ENCODE measurements at places on chromosomes 2 and 18.

DNA sequence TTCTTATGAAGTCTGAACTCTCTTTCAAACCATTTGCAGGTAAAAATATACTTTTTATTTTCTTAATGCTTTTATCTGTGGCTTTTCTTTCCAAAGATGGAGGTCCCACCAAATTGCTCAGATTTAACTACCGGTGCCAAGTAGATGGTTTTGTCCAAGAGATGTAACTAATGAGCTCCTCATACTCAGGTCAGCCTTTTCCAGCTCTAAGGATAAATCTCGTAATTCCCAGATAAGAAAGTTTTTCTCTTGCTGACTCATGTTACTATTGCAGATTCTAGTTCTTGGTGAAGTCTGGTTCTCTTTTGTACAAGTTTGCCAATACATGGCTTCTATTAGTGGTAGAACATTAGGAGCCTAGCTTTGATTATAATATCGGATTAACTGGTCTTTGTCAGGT, 550.8 kb upstream of the ZNF804A start:
- DNase-seq: no peak

- no peak for DNase-seq
Measured at GRCh38 chr2:183035298-183035953, 2.8 kb downstream of the NCKAP1 start.

- no peak for DNase-seq
Measured at GRCh38 chr18:46712406-46712805, 44.4 kb downstream of the ST8SIA5 start.

- DNase-seq: no peak
Measured at GRCh38 chr18:36484591-36484990, 187.1 kb downstream of the FHOD3 start.

DNA sequence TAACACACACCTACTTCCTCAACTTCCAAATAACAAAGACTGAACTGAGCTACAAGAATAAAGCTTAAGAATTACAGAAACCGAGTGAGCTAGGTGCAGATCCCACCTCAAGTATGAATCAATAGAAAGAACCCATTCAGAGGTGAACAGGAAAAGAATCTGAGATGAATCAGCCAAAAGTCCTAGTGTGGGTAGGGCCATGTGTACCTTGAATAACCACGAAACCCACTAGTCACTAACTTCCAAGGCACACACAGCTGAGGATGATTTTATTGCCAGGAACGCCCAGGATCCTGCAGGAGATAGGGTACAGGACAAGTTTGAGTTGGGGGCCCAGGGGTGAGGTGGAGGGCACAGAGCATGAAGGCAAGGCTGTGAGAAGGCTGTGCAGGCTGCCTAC, 99.7 kb upstream of the REG3A start:
- no peak for DNase-seq

DNA sequence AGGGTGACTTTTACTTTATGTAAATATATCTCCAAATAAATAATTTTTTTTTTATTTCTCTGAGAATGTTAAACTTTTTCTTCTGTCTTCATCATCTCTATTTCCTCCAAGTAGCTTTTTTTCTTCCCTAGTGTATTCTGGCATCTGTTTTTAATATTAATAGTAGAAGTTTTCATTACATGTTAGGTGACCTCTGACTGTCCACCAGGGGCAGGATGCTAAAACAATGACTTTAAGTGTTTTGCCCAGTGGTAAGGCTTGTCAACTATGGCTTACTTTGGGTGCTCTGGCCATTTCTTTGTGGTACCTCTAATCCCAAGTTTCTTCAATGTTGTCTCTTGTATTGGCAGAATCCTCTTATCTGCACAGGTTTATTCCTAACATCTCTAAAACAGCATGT, 127.1 kb downstream of the SRBD1 start:
- DNase-seq: no peak

DNA sequence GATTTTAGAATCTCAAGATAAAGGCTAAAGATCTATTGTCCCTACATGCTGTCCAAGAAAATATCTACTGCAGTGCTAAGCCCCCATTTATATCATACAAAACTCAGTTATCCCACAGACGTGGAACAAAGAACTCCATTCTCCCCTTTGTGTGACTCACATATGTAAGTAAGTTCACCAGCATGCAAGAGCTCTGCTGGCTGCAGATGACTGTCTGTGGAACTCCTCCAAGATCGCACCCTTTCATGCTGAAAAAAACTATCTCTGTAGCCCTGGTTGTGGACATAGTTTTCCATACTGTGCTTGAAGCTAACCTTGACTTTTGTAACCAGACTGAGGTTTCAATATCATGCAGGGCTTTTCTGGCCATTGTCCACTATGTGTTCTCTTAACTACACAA, 207.1 kb downstream of the ZNF521 start:
- no peak for DNase-seq

- DNase-seq: no peak
Measured at GRCh38 chr2:108396845-108397244, 19.1 kb downstream of the SULT1C4 start.

DNA sequence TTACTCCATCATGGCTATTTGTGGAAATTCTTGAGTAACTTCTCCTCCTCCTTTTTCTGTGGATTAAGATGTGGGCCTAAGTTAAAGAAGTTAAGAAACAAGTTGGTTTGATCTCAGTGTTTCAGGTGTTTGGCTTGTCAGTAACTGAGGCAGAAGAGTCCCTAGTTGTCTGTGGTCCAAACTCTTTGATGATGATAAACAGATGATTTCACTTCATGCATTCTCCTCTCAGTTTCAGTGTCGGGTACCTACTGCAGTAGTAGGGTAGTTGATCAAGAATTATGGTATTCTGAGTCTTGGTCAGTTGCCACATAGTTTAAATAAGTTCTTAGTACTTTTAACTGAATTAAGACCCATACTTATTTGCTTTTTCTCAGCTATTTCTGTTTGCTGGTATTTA, 85.6 kb downstream of the NCOA1 start:
- DNase-seq: no peak

DNA sequence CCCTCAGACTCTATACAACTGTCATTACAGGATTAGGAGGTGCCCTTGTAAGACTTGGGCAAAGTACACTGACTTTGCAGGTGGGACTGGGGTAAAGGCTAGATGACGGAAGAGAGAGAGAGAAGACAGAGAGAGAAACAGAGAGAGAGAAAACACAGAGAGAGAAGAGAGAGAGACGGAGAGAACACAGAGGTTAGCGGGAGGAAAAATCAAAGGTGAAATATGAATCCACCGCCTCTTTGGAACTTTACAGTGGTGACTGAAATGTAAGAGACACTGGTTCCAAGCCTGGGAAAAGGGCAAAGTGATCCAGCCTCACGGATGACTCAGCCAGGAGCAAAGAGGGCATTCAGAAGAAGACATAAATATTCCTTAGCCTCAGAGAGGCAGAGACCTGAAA, 25.1 kb upstream of the CAB39 start:
- no peak for DNase-seq

GRCh38 chr2:60577682-60578283, 24.3 kb upstream of the BCL11A start:
- DNase-seq: no peak

GRCh38 chr2:65256054-65256453, 28.4 kb downstream of the ACTR2 start:
- no peak for DNase-seq

- no peak for DNase-seq
Measured at GRCh38 chr18:56097621-56098020, 509.6 kb upstream of the TCF4 start.

- no peak for DNase-seq
Measured at GRCh38 chr2:95079199-95079683, 42.4 kb downstream of the MRPS5 start.

GRCh38 chr2:213496226-213496625, 212.0 kb downstream of the SPAG16 start:
- no peak for DNase-seq

GRCh38 chr2:101123795-101124471, 27.2 kb downstream of the TBC1D8 start:
- DNase-seq: no peak

DNA sequence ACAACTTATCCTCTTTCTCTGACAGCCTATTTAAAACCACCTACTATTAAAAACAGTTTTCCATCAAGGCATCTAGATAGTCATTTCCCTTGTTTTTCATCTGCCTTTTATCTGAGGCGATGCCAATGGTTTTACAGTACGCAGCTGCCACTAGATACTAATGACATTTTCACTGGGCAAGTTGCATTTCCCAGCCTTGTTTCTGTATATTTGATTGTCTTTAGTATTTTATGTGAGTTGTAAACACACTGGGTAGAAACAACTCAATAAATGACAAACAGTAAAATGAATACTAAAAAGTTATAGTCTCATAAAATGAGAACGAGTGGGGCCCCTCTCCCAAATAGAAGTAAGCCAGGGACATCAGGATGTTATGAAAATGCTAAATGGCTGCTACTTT, 8.9 kb upstream of the DARS1 start:
- no peak for DNase-seq

DNA sequence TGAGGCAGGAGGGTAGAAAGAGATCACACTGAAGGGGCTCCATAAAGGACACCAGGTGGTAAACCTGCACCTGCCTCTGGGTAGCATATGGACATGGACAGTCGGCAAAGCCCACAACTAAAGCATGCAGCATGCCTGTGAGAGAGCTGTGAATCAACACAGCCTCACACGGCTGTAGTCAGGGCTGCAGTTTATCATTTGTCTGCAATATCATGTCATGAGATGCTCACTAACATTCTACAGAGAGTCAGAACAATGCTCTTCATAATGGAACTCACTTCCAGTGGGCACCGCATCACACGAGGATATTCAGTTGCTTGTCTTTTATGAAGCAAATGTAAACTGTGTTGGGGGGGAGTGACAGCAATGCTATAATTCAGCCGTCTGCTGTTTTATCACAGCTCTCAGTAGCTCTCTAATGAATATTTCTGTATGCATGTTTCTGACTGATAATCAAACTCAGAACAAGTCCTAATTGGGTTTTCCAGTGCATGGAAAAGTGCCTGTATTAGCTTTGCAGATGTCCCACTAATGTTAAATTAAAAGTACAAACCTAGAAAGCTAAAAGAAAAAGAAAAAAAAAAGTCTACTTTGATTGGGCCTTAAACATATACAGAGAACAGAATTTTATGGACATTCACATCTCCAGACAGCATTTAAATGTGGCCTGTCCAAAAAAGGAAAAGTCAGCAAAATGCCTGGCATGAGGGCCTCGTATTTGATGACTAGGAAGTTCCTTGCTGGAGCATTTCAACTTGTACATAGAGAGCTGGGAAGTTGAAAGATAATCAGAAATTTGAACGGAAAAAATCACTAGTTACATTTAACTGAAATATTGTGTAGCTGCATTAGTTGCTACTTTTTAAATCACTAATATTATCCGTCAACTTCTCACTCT, 406.1 kb upstream of the SOX11 start:
- no peak for DNase-seq

- DNase-seq: no peak
Measured at GRCh38 chr2:100238471-100238870, 83.8 kb downstream of the LONRF2 start.

- DNase-seq: no peak
Measured at GRCh38 chr18:46642561-46642960, 14.5 kb downstream of the LOXHD1 start.

DNA sequence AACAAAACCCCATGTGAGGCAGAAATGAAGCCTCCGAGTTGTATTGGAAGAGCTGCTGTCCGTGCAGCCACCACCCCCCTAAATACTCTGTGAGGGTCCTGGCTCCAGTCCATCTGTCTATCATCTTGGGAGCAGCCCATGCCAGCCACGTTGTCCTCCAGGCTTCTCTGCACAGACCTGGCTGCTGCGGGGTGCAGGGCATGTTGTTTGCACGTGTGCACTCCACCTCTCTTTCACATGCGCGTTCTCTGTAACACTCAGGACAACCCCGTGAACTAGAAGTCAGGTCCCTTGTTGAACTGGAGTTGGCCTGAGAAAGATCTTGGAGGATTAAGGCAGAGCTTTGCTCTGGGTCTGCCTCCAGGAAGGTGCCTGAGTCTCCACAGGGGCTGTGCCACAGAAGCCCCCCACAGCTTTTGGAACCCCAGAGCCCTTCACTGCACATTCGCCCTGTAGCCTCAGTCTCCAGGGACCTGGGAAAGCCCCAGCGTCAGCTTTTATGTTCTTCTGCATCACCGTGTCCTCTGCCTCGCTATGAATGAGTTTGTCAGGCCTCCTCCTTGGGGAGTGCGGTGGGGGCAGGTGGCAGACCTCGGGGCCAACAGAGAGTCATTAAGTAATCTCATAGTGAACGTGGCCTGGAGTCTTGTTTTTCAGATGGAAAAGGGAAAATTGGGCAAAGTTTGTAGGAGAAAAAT, 16.6 kb downstream of the RTP5 start:
- no peak for DNase-seq

DNA sequence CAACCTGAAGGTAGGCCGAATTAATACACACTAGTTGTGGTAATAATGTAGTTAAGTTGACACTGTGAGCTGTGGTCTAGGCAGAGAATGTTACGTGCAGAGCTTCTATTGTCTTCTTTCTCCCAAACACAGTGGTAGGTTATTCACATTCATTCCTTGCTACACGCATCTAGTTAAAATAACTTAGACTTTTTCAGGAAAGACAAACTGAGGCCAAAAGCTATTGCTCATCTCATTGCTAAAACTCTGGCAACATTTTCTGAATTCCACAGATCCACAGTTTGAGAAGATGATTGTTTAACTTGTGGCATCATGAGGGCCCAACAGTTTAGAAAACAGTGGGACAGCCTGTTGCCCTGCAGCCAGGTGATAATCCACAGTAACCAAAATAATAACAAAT, 850.4 kb upstream of the FSHR start:
- no peak for DNase-seq

- no peak for DNase-seq
Measured at GRCh38 chr18:55544014-55544413, 44.0 kb downstream of the TCF4 start.

GRCh38 chr2:166384774-166385173, 9.0 kb upstream of the SCN9A start:
- DNase-seq: no peak

DNA sequence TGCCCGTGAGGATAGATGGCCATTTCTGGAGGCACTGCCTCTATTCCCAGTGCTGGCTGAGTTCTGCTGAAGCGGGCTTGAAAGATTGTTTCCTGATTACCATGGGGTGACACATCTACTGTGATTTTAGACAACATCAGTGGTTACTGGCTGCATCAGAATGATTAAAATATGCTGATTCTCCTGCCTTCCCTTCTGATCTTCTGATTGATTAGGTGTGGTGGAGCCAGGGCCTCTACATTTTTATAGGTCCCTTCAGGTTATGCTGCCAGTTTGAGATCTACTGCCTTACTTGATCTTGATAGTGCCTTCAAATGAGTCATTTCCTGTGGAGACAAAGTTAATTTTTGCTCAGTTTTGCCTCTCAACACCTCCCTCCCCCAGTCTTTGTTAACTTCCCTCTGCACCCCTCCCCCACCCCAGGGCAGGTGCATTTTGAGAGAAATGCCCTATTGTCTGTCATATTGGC, 31.6 kb upstream of the SNORC start:
- no peak for DNase-seq

- no peak for DNase-seq
Measured at GRCh38 chr18:24000613-24001490, 13.7 kb upstream of the TTC39C start.
